Cortex of kidney (tissue), 1 donor: ENCODE measurements at places on chromosomes 12 and 14.

GRCh38 chr12:2319737-2320506 is 267.1 kb downstream of the CACNA1C start:
- no peak for DNase-seq

DNA sequence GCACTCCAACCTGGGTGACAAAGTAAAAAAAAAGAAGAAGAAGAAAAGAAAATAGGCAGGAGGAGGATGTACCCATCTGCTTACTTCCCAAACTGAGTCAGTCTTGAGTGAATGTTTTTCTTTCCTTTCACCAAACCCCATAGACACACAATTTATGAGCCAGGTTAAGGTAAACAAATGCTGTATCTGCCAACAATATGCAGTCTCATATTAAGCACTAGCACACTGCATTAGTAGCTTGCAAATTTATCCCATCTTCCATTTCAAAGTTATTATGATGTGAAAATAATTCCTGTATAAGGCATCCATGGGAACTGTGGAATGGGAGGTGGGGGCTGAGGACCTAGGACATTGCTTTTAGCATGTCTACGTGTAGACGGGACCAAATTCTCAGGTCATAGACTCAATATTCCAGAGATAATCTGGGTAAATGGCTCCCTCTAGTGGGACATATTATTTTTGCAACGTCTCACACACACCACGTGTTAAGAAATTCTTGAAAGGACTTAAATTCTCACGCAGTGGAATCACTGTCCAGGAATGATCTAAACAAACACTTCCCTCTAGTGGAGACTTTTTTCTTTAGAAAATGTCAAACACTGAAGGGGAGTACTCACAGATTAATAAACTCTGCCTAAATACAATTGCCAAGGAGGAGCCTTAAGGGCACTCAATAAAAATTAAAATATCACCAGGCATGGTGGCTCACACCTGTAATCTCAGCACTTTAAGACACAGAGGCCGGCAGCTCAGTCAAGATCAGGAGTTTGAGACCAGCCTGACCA is 17.1 kb upstream of the OR10P1 start:
- no peak for DNase-seq

GRCh38 chr12:69916544-69917235 is 91.7 kb downstream of the MYRFL start:
- no peak for DNase-seq

DNA sequence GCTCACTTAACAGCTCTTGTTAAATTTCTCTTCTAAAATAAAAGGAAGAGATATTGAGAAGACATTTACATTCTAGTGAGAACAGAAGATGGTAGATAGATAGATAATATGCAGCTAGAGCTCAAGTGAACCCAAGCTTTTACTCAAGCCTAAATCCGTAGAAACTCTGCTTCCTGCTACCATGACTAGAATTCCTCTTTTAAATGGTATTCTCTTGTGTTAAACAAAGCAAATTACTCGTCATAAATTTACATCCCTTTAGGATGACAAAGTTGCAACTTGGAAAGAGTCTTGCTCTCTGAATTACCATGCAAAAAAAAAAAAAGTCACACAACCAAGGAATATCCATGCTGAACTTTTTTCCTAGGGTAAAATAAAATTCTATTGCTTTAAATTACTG is 160.7 kb upstream of the LRFN5 start:
- no peak for DNase-seq

GRCh38 chr12:125340791-125341190 is 275.6 kb downstream of the AACS start:
- no peak for DNase-seq

DNA sequence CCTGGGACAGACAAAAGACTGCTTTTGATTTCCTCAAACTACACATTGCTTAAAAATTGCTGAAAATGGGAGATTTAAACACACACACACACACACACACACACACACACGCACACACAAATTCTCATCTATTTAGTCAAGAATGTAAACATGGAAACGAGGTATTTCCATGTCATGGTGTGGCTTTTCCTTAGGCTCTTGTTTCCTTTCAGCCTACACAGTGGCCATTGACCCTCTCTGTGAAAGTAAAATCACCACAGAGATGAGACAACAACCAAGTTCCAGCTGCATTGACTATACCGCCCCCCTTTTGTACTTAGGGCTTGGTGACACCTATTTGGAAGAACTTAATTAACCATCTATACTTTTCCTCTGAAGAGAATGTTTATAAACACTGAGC is 41.9 kb downstream of the TTC8 start:
- no peak for DNase-seq

- DNase-seq: no peak
Observed at GRCh38 chr14:68942296-68943035, 36.6 kb downstream of the ACTN1 start.

DNA sequence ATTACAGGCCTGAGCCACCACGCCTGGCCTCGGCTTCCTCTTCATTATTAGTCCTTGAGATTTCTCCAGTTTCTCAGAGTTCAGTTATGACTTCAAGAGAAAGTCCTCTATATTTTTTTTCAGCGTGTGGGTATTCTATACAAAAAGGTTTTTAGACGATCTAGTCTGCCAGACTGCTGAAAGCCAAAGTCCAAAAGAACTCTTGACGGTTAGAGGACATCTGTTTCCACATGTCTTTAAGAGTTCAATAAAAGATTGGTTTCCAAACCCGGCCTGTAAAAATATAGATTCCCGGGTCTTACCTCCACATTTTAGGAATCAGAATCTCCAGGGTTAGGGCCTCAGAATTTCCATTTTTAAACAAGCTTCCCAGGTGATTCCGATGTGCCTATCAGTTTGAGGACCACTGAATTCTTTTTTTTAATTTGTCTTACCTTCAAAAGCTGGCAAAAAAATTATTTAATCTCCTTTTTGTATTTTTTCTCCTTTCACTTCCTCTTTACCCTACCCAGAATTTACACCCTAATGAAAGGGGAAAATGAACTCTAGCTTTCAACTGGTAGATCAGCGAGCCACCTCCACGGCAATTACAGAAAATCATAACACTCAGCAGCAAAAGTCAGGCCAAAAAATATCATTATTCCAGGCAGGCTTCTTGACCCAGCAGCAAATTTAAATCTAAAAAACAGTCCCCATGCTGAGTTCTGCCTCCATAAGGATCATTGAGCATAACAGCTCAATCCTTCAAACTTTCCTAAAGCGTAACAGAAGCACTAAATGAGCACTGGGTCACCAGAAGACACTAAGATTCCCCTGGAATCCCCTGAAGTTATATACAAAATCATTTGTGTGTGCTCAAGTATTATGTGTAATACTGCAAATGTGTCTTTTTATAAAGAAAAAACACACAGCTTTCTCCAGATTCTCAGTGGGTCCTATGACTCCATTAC is 8.7 kb downstream of the NT5DC3 start:
- DNase-seq: no peak

DNA sequence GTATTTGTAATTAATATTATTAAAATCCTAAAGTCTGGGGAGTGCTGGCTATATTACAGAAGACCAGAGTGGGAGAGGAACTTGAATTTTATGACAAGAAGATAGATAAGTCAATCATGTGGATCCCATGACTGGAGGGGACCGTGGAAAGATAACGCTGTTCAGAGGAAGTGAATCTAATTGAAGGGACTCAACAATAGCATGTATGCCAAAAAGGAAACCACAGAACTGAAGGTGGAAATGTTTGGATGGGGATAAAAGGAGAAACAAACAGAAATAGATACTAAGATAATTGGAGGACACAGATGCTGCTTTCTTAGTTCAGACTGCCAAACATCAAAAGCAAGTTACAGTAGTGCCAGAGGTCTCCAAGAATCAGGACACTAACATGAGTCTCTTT is 21.1 kb downstream of the OR6J1 start:
- no peak for DNase-seq
